ENCODE measurements at places on chromosomes 16 and 17.
A peak's percentile ranks its signal among the peaks of the same experiment; 100 is the strongest.

DNA sequence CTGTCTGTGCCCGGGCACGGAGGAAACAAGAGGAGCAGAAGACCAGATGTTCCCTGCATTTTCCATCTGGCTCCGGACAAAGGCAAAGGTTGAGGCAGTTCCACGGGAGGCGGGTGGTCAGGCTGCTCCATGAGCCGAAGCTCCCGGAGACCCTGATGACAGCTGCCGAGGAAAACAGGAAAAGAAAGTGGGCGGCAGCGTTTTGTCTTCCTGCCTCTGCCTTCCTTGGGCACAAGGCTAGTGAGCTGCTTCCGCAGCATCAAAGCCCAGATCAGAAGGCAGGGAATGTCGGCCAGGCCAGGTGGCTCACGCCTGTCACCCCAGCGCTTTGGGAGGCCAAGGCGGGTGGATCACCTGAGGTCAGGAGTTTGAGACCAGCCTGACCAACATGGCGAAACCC lies 16.2 kb downstream of the SLC43A2 start:
- H3K4me1 ChIP-seq: no peaks in the 10 kb centered on the region
- DNase-seq: no peak
- no peak overlapping the region for H3K4me3 ChIP-seq
- H3K27me3 ChIP-seq: no peaks in the 10 kb centered on the region
- no peak overlapping the region for H3K27ac ChIP-seq

- H3K4me3 ChIP-seq: no peak overlapping the region
- H3K27ac ChIP-seq: no peak overlapping the region
- peaks cover 18% of the 10 kb centered on the region for H3K4me1 ChIP-seq
- H3K27me3 ChIP-seq: no peaks in the 10 kb centered on the region
- no peaks in the 10 kb centered on the region for H3K36me3 ChIP-seq
These were observed 181.2 kb upstream of the AXIN2 start for GRCh38 chr17:65742403-65743307.

GRCh38 chr16:17374668-17375255 lies 96.0 kb downstream of the XYLT1 start:
- peaks cover 50% of the 10 kb centered on the region for H3K4me1 ChIP-seq
- H3K4me3 ChIP-seq: no peak overlapping the region
- H3K27me3 ChIP-seq: no peaks in the 10 kb centered on the region
- H3K27ac ChIP-seq: no peak overlapping the region
- H3K36me3 ChIP-seq: no peaks in the 10 kb centered on the region

DNA sequence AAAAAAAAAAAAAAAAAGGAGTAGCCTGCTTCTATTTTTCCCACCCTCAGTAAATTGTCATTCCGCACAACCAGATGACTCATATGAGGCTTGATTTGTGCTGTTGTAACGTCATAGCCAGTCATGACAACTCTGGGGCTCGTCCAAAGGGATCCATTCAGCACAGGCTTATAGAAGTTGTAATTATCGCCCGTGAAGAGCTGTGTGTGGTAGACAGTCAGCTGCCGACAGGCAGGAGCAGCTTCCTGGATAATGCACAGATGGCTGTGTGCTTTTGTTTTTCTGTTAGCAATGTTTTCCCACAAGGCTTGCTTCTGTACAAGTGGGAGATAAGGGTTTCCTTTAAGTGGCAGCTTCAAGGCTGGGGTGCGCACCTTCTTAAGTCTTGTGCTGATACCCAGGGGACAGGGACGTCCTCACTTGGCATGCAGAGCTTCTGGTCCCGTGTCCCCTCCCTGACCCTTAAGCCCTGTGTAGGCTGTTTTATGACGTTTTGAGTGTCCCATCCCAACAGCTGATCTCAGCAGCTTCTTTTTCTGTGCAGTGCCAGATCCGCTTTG lies 26.0 kb downstream of the SNX29 start:
- H3K27ac ChIP-seq: no peak overlapping the region
- H3K4me3 ChIP-seq: no peak overlapping the region
- H3K36me3 ChIP-seq: peaks cover 22% of the 10 kb centered on the region
- H3K27me3 ChIP-seq: no peaks in the 10 kb centered on the region

DNA sequence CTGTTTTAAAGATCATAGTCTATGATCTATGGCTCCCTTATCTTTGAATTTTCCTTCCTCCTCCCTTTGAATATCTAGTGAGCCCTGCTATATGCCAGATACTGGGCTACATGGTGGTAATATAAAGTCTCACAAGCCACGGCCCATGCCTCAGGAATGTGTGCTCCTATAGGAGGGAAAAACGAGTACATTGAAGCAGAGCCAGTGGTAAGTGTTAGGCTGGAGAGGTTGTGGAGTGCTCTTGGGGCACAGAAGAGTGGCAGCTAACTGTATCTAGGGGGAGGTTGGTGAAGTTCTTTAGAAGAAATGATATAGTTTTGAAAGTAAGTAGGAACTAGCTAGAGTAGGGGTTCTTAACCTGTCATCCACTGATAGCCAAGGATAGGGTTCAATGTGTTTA lies 105.8 kb upstream of the PMFBP1 start:
- DNase-seq: no peak
- H3K36me3 ChIP-seq: no peaks in the 10 kb centered on the region
- no peak overlapping the region for H3K4me3 ChIP-seq
- H3K27ac ChIP-seq: no peak overlapping the region
- H3K27me3 ChIP-seq: no peaks in the 10 kb centered on the region

DNA sequence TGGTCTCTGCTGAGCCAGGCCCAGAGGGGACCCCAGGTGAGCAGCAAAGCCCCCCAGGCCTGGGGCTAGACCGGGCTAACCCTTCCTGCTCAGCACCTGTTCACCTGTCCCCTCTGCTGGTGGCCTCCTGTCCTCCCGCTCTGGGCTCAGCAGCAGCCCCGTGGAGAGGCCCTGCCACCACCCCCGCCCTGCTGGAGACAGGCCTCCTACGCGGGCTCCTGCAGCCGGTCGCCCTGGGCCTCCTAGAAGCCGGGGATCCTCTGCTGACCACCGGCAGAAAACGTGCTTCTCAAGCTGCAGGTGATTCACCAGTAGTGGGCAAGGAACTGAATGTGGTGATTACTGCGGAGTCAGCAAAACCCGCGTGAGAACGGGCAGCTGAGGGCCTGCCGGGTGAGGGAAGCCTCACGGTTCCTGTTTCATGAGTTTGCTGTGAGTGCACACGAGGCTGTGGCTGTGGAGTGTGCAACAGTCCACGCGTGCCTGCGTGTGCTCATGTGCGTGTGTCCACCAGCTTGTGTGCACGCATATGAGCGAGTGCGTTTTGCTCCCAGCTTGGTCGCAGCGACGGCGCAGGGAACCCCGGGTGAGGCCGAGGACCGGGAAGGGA lies 792 bp downstream of the SECTM1 start:
- H3K27me3 ChIP-seq: no peaks in the 10 kb centered on the region
- H3K4me3 ChIP-seq: peak overlapping the region; percentile 51
- DNase-seq: peak; percentile 50
- no peaks in the 10 kb centered on the region for H3K36me3 ChIP-seq
- peaks cover 37% of the 10 kb centered on the region for H3K4me1 ChIP-seq
- no peak overlapping the region for H3K27ac ChIP-seq

DNA sequence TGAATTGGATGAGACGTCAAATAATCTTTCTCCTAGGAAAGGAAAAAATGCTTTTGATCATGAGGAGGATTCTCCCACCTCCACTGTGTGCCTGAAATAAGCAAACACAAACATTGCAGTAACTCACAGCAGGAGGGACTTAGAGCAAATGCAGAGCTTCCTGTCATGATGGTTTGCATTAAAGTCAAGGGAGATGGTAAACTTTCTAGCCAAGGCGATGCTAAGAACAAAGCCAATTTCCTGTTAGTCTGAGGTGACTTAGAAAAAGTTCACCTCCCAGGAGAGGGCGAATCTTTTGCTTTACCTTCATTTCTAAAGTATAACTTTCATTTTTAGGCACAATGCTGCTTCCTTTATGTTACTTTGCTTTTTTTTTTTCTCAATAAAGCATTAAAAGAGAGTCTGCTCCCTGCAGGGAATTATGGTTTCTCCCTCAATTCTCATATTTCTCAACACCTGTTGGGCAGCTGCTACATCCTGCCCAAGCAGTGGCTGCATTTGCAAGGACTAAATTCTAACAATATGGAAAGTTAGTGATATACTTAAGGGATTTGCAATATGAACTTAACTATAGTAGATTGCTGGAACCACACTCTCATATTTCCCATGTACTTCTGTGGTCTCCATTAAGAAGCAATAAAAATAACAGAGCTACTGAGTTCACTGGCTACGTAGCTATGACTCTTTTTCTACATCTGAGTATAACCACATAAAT lies 175.6 kb downstream of the PCTP start:
- no peak for DNase-seq
- no peak overlapping the region for H3K4me3 ChIP-seq
- H3K27me3 ChIP-seq: no peaks in the 10 kb centered on the region
- no peaks in the 10 kb centered on the region for H3K36me3 ChIP-seq
- no peaks in the 10 kb centered on the region for H3K4me1 ChIP-seq

- peaks cover 50% of the 10 kb centered on the region for H3K27me3 ChIP-seq
- no peak for DNase-seq
- H3K4me3 ChIP-seq: no peak overlapping the region
- no peaks in the 10 kb centered on the region for H3K4me1 ChIP-seq
- no peaks in the 10 kb centered on the region for H3K36me3 ChIP-seq
These were observed 5.3 kb upstream of the DPEP1 start for GRCh38 chr16:89607937-89608740.

- H3K27ac ChIP-seq: no peak overlapping the region
- no peaks in the 10 kb centered on the region for H3K27me3 ChIP-seq
- H3K4me3 ChIP-seq: no peak overlapping the region
- no peaks in the 10 kb centered on the region for H3K4me1 ChIP-seq
- H3K36me3 ChIP-seq: peaks cover 66% of the 10 kb centered on the region
These were observed 58.8 kb upstream of the RHBDL3 start for GRCh38 chr17:32206861-32207260.

All from tibial artery (tissue), 4 donors.